ENCODE measurements at places on chromosomes 5 and 9.

DNA sequence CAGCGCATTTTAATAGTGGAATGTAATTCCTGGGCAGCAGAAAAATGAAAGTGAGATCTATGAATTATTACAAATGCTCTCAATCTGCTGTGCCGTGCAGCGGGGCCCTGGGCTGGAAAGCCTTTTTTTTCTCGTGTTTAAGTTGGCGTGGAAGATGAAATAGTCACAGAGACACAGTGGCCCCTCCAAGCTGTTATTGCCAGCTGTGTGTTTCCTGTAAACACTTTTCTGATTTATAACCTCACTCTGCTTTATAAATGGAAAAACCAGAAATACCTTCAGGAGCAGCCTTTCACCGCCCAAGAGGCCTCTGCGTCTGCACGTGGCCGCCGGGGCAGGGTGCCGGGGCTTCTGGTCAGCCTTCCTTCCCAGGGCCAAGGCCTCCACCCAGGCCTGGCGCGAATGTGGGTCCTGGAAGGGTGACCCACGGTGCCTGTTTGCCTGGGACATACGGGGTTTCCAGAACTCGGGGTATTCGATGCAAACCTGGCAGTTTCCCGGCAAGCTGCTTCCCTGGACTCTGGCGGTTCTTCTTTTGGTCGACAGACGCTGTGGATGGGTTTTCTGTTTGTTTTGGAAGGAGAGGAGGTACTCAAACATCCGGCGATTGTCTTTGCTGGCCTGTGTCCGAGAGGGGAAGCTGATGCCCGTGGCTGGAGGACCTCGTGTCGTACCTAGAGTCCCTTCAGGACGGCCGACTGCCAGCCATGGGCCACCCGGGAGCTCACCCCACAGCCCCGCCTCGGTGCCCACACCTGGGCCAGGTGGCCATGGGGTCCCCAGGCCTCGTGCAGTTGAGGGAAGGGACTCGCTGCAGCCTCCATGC lies 256.7 kb downstream of the PARP8 start:
- no peak for DNase-seq

DNA sequence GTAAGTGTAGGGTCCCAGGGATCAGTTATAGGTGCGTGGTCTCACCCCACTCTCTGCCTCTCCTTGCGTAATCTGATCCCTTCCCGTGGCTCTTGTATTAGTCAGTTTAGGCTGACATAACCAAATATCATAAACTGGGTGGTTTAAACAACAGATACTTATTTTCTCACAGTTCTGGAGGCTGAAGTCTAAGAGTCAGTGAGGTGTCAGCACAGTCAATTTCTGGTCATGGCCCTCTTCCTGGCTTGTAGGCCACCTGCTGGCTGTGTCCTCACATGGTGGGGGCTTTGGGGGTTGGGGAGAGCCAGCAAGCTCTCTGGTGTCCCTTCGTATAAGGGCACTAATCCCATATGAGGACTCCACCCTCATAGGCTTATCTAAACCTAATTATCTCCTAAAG lies 32.3 kb downstream of the CARTPT start:
- no peak for DNase-seq

GRCh38 chr9:131349522-131349880 lies 44.4 kb upstream of the PRRC2B start:
- DNase-seq, result no peak

- DNase-seq, result no peak
These were observed 38.5 kb downstream of the TTC1 start for GRCh38 chr5:160047423-160047822.

GRCh38 chr9:136656795-136657611 lies 5.7 kb upstream of the EGFL7 start:
- no peak for DNase-seq

GRCh38 chr9:104091708-104092107 lies 2.4 kb upstream of the SMC2 start:
- peak; percentile 29 for DNase-seq

DNA sequence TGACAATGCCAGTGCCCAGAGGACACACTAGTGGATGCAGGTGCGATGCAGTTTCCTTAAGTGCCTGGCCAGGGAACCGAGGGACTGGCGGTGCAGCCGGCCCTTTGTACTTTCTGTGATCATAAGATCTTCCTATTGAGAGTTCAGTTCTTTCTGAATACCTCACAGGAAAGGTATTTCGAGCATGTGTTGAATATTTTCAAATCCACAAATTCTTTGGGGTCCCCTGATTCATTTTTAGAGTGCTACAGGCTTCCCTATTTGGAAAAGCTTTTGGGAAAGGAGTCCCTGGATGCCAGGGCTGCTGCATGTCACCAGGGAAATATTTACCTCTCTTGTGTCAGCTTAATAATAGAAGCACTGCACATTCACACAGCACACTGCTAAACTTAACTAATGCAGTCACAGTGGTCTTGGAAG lies 281.5 kb downstream of the GADD45G start:
- DNase-seq, result no peak

DNA sequence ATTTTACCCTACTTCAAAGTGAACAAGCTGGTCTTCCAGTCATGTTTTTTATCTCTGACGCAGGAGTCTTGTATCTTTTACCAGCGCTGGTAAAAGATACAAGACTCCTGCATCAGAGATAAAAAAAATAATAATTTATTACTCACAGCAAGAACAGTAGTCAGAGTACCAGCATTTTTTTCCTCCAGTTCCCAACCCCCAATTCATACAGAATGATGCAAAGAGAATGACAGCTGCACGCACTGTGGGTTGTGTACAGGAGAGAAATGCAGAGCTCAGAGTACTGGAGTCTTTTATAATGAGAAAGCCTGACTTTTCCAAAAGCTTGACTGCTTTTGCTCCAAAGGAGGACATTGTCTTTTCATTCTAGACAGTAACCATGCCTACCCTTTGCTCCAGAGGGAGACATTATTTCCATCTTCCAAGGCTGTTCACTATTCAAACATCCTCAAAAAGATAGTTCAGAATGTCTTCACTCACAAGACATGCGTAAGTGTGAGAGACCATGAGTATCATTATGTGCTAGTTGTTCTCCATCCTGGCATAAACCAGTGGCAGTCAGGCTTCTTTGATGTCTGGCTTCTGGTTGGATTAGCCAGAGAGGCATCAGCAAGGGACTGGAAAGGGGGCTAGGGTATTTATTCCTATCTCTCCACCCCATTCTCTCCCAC lies 14.3 kb upstream of the RANBP6 start:
- DNase-seq, result no peak

DNA sequence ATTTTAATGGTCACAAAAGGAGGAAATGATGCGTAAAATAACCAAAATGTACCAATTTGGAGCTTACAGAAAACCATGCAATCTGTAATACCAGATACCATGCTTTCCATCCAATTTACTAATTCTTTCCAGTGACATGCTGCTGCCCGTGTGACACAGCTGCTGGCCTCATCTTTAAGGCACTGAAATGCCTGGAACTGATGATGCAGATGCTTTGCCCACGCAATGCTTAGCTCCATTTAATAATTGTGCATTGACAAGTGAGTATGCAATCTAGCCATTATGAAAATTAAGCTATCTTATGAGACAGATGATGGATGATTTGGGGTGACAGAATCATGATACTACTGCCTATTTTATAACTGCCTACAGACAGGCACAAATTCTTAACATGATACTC lies 169.2 kb upstream of the CTNND2 start:
- peak; percentile 32 for DNase-seq

DNA sequence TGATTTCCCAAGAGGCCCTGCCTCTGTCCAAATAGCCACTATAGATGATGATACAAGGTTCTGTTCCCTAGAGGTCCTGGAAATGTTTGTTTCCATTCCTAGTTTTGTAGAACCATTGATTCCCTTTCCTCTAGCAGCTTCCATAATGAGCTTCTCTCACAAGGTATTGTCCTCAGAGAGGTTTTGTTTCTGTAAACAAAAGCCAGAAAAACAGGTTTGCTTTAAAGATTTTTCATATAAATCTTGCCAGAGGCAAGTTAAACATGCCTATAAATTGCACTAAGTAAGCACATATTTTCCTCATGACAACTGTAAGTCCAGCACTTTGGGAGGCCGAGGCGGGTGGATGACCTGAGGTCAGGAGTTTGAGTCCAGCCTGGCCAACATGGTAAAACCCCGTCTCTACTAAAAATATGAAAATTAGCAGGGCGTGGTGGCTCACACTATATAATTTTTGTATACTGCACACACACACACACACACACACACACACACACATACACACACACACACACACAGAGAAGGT lies 1787.7 kb downstream of the EFNA5 start:
- no peak for DNase-seq

DNA sequence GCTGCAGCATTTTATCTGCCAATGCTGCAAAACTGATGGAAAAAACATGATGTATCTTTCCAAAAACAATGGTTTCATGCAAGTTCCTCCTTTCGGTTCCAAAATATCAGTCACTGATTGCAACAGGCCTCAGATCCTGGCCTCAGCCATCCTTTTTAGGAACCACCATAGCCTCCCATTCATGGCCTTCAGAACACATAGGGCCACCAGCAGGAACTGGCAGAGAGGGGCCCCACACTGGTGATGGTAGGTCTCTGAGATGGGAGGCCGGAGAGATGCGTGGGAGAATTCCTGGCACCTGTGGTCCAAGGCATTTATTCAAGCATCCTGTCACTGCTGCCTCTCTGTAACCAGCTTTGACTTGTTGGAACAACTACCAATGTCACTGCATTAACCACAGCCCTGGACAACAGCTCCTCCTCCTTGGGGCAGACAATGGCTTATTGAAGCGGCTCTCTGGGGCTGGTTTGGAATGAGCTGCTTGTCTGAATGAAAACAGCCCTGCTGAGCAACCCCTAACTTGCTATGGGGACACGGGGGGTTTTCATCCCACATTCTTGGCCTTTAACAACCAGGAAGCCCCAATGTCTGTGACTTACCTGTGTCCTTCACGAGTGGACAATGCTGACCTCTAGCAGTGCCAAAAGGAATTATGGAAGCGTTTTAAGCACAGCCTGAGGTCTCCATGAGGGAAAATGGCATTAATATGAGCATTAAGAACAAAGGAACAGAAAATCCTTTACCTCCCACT lies 108.1 kb downstream of the LHFPL2 start:
- peak; percentile 81 for DNase-seq

DNA sequence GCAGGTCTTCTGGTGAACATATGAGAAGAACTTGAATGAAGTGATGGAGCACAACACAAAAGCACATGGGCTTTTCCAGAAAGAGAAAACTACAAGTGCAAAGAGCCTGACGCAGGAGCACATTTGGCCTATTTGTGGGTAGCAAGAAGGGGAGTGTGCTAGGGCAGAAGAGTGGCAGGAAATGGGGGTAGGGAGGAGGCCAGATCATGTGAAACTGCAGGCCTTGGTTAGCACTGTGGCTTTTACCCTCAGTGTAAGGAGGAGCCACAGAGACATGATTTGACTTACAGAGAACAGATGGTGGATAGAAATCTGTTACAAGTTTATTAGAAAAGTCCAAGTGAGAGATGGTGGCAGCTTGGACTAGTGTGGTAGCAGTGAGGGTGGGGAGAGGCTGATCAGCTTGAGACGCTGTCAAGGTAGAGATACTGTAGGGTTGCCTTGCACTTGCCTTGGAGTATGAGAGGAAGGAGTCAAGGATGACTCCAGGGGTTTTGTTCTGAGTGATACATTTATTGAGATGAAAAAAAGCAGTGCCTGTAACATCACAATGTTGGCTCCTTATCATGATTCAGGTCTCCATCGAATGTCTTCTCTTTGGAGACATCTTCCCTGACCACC lies 126.7 kb downstream of the PPP2R2B start:
- no peak for DNase-seq
